ENCODE measurements at places on chromosomes 16 and 17.

GRCh38 chr17:1367351-1367745, 32.7 kb downstream of the YWHAE start:
- DNase-seq, result no peak

GRCh38 chr17:49434821-49435670, 20.4 kb upstream of the PHB1 start:
- DNase-seq, result no peak

DNA sequence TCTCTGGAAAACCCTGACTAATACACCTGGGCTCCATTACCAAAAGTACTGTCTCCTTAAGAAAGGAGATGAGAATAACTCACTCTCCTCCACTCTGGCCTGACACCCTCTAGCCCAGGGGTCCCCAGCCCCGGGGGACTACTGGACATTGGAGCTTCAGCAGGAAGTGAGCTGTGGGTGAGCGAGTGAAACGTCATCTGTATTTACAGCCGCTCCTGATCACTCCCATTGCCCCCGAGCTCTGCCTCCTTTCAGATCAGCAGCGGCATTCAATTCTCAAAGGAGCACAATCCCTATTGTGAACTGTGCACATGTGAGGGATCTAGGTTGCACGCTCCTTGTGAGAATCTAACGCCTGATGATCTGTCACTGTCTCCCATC, 126.3 kb upstream of the TNRC6C start:
- DNase-seq, result no peak

DNA sequence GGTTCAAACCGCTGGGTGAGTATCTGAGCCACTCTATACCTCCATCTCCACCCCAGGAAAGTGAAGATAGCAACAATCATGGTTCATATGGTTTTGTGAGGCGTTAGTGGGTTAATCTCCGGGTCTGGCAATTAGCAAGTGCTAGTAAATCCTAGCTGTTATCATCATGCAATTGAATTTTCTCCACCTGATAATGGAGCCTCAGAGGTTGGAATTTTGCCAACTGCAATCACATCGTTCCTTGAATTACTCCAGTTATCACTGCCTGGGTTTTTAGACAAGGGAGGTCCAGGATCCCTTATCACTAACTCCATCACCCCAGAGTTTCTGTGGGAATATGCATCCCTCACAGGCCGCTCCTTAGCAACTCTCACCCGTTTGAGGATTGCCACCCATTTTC, 311.5 kb downstream of the RBFOX1 start:
- no peak for DNase-seq

- DNase-seq, result peak; percentile 16
Measured at GRCh38 chr17:78412403-78412802, 34.0 kb downstream of the PGS1 start.

- no peak for DNase-seq
Measured at GRCh38 chr17:1304522-1304921, 25.1 kb downstream of the TRARG1 start.

DNA sequence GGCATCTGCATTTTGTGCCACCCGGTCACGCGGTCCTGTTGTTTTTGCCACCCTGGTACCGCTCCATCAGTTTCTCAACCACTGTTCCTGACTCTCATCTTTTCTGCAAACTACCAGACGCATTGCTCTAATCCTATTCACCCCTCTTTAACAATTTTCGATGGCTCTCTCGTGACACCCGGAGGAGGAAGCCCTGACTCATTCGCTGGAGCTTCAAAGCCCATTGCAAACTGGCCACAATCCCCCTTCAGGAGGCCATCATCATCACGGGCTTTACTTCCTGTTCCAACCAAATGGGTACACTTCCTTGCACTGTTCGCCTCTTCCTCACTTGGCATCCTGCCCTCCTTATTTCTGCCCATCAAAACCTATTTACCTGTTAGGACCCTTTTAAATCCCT, 155.3 kb downstream of the RGS9 start:
- no peak for DNase-seq

DNA sequence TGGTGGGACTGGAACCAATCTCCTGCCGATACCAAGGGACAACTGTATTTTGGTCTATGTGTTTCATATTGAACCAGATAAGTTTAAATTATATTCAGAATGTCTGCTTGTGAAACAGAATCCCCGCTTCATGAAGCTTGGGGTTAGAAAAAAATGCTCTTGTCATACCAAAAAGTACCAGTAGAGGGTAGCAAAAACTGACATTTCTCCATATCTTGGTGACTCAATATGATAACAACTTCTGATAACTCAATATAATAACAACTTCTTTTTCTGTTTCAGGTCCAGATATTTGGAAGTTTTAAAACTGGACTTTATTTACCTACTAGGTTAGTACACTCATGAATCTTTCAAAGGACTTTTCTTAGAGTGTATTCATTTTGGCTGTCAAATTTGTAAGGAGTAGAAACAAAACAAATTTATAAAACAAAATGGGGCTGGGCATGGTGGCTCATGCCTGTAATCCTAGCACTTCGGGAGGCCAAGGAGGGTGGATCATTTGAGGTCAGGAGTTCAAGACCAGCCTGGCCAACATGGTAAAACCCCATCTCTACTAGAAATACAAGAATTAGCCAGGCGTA, 52.3 kb upstream of the ADCY7 start:
- no peak for DNase-seq
